ENCODE measurements at places on chromosomes 5 and 9.

DNA sequence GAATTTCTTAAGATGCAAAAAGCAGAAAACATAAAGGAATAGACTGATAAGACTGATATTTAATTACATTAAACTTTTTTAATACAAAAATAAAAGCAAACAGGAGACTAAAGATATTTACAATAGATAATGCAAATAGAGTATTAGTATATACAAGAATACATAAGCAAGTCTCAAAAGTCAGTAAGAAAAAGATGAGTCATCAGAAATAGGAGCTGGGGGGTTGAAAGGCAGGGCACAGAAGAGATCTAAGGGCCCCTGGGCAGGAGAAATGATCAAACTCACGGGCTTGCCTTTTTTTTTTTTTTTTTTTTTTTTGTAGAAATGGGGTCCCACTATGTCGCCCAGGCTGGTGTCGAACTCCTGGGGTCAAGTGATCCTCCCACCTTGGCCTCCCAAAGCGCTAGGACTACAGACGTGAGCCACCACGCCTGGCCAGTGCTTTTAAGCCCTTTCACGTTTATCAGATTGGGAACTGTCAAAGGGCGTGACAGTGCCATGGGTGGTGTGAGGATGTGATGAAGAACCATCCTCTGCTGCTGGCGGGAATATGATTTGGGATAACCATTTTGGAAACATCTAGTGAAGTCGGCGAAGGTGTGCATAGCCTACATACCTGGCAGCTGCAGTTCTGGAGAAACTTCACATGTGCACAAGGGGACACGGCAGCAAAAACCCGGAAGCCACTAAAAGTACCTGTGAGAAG lies 126.1 kb downstream of the CACNA1B start:
- no peak for DNase-seq

DNA sequence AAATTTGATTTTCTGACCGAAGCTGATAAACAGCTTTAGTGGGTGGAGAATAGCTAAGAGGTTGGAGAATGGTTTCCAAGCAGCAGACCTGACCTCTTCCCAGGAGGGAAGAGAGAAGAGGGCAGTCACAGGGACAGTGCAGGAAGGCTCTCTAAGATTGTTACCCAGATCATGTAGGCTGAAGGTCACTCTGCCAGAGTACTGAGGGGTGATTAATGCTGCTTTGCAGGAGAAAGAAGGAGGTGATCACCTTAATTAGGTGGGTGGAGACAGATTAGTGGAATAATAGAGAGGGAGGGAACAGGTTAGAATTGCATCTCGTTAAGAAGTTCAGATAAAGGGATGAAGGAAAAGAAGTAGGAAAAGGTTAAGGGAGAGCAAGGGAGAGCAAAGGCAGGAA lies 440.5 kb downstream of the BRINP1 start:
- no peak for DNase-seq

DNA sequence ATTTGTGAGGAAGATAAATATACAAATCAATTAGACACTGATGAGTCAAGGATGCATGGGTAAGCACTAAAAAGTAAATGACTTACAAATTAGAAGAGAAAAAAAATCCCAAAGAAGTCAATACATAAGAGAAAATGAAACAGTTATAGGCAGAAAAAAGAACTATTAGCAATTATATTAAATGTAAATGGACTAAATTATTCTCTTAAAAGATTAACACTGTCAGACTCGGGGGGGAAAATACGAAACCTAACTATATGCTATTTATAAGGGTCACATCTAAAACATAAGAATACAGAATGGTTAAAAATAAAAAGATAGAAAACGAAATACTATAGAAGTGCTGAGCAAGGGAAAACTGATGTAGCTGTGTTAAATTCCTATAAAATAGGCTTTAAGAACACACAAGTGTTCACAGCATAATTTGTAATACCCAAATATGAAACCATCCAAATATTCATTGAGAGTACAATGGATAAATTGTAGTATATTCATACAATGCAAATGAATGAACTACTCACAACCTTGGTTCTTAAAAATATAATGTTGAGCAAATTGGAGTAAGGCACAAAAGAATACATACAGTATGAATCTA lies 67.1 kb upstream of the SH3PXD2B start:
- no peak for DNase-seq

DNA sequence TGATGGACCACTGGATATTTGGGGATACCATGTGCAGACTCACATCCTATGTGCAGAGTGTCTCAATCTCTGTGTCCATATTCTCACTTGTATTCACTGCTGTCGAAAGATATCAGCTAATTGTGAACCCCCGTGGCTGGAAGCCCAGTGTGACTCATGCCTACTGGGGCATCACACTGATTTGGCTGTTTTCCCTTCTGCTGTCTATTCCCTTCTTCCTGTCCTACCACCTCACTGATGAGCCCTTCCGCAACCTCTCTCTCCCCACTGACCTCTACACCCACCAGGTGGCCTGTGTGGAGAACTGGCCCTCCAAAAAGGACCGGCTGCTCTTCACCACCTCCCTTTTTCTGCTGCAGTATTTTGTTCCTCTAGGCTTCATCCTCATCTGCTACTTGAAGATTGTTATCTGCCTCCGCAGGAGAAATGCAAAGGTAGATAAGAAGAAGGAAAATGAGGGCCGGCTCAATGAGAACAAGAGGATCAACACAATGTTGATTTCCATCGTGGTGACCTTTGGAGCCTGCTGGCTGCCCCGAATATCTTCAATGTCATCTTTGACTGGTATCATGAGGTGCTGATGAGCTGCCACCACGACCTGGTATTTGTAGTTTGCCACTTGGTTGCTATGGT lies 54.5 kb upstream of the HNRNPA0 start:
- DNase-seq = no peak

DNA sequence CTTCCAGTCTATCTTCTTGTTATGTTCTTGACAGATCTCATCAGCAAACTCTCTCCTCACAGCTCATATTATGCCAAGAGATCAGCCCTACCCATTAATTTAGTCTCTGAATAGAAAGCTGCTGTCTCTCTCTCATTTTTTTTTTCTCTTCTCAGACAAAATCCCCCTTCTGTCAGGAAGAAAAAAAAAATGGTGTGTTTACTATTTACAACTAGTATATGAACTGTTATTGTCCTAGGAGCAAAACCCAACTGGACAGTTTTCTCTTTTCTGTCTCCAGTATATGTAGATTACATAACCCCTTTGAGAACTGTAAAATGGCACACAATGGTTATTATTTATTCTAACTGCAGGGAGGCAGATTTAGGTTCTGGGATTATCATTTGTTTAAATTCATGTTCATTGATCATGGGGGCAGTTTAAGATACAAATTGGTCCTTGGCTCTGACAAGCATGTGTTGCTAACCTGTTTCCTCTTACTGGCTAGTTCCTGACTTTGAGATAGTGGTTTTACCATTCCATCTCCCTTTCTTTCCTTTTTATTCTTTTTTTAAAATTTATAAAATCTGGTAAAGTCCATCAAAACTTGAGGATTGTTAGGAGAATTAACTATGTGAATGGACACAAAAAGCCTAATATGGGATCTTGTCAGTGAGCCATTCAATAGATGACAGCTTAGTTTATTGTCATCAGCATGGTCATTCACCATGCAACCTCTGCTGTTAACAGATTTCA lies 210.0 kb upstream of the PAPPA start:
- DNase-seq = no peak

- DNase-seq = no peak
These were observed 26.0 kb downstream of the TPD52L3 start for GRCh38 chr9:6354072-6354686.
